Suppressor macrophage (primary cell): ENCODE measurements at places on chromosomes 5 and 9.

DNA sequence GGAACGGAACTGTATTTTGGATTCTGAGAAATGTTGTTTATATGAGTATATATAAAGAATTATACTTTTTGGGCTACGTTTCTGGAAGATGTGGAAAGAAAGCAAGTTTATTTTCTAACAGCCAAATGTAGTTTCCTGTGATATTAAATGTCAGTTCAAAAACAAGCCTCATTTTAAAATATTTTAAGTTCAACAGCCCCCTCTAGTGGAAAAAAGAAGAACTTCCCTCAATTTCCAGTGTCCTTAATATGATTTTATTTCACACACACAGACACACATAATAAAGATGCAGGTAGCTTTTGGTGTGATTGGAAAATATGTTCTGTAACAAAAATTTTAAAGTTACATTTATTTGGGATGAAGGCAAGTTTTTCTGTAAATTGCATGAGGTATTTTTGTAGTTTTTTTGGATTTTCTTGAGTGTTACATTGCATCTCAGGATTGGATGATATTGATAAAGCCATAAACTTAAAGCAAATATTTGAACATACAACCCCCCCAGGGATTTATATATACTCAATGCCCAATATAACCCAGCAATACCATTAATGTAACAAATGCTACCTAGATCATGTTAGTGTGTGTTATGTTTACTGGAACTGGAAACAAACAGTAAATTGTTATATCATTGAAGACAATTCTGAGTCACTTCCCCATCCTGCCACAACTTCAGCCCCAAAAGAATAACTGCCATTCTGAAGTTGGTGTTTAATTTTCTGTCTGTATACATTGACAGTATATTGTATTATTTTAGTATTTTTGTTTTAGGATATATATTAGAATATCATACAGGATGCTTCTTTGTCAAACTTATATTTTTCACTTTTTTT is 54.0 kb downstream of the CCDC171 start:
- DNase-seq = peak; percentile 80

DNA sequence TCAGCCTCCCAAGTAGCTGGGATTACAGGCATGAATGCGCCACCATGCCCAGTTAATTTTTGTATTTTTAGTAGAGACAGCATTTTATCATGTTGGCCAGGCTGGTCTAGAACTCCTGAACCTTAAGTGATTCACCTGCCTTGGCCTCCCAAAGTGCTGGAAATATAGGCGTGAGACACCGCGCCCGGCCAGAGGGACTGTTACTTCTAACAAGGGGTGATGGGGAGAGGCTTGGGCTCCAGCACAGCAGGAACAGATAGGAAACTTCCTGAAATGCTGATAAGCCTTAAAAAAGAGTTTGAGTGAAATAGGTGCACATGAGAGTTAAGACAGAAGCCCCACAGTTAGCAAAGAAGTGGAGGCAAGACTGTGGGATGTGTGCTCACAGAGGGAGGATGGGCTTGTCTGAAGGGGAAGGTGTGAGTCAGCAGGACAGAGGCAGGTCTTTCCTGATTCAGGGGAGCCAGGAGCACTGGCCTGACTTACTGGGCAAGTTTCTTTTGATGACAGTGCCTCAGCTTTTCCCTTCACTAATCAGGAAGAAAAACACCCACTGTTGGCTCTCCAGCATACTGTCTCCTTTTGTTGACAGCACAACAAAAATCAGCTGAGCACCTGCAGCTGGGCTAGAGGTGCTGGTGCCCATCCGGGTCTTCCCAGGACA is 68.4 kb downstream of the RAD23B start:
- no peak for DNase-seq

GRCh38 chr5:111280282-111280951 is 56.2 kb downstream of the CAMK4 start:
- DNase-seq = no peak

DNA sequence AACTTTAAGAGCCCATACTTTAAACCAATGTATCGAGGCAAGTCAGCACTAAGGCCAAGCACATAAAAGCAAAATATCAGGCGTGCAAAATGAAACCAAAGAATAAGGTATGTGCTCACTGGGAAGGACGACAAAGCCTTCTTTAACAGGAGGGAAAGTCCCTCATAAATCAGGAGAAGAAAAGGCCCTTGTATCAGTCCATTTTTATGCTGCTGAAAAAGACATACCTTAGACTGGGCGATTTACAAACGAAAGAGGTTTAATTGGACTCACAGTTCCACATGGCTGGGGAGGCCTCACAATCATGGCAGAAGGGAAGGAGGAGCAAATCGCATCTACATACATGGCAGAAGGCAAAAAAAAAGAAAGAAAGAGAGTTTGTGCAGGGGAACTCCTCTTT is 68.9 kb downstream of the UBE2QL1 start:
- no peak for DNase-seq

GRCh38 chr5:141651728-141652105 is 499 bp upstream of the FCHSD1 start:
- DNase-seq = no peak

DNA sequence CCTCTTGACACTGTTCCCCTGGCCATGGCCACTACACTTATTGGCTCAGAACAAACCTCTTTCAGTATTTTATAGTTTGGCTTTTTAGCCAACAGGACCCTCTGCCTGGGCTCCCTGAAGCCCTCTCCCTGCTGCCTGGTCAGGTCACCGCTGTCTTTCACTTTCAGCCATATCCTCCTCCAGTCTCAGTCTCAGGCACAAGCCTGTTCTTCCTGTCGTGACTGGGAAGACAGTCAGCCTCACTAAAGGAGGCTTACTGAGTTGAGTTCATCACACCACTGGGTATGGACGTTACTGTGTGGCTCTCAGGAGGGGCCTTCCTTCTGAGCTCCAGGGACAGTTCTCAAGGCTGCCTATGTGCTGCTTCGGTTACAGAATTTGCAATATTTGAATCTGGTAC is 2.0 kb downstream of the QSOX2 start:
- no peak for DNase-seq

- DNase-seq = no peak
Observed at GRCh38 chr5:150628936-150629485, 11.4 kb upstream of the SYNPO start.

- DNase-seq = no peak
Observed at GRCh38 chr9:88355166-88355565, 33.1 kb upstream of the SPIN1 start.

GRCh38 chr9:95317119-95317892 is at the start of gene FANCC:
Gene FANCC (minus strand): TSS chr9:95317709. CDS start chr9:95249291, 68,418 bp downstream.
- DNase-seq = peak; percentile 95

- DNase-seq = peak; percentile 35
Observed at GRCh38 chr5:68272289-68272688, 56.7 kb downstream of the PIK3R1 start.

GRCh38 chr5:85717203-85717563 is 900.6 kb upstream of the COX7C start:
- no peak for DNase-seq

GRCh38 chr9:34686732-34687131 is 4.3 kb downstream of the CCL19 start:
- peak; percentile 23 for DNase-seq

DNA sequence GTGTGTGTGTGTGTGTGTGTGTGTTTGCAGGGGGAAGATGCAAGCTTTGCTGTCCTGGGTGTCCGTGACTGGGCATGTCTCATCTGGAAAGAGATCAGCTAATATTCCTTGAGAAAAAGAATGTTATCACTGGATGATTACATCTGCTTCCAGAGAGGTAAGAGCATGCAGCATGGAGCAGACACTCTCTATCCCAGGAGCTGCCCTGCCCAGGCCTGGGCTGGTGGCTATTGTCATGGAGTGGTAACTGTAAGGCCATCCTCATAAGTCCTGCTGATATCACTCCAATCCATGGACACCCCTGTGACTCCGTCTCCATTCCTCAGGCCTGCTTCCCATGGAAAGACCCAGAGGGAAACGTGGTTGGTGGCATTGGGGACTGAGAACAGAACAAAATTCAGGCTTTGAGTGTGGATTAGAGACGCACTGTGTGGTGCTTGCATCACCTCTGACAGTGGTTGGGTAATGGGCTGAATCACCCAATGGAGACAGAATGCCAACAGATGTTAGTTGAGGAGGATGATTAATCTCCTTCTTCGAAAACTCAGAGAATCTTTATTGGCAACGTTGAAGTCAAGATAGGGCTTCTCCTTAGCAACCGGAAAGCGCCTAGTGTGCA is 52.0 kb upstream of the KCNIP1 start:
- peak; percentile 79 for DNase-seq

- DNase-seq = no peak
Observed at GRCh38 chr9:88476491-88477271, 58.3 kb upstream of the NXNL2 start.

GRCh38 chr9:109789556-109789955 is 9.6 kb downstream of the PALM2AKAP2 start:
- DNase-seq = no peak
